ENCODE measurements at places on chromosomes 6 and 20. TPM values are rescaled to one million over a fixed set of nuclear protein-coding genes. Genes with fewer than 3 reads are reported as not detected.

The MUC22 gene
- not detected for total RNA-seq

The SLC17A2 gene
- not detected for total RNA-seq

The STK4 gene
- total RNA-seq: 14.7 TPM

The HLA-DQA2 gene
- total RNA-seq: not detected

Data from A549 treated with GW870086 at 1 μM for 4 hours (cell line).